BE2C (cell line): ENCODE measurements at places on chromosomes 4 and X.
A peak's percentile ranks its signal among the peaks of the same experiment; 100 is the strongest.

GRCh38 chr4:138003248-138003647 is 238.9 kb downstream of the SLC7A11 start:
- DNase-seq = no peak

DNA sequence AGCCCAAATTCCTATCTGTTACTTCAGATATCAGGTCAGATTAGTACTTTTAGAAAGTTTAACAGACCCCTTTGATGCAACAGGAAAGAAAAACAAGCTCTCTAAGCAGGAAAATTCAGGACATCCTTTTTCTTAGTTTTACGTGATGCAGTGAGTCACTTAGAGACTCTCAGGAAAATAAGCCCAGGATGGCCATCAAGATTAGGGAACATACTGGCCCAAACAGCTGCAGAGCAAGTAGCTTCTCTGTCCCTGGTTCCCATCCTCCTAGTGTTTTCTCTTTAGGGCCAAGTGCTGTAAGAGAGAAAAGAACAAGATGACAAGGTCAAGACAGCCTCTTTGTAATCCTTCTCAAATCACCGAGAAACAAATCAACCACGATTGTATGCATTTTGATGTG is 219.1 kb downstream of the ZNF674 start:
- no peak for DNase-seq

- no peak for DNase-seq
These were observed 33.9 kb downstream of the SEC24D start for GRCh38 chr4:118801895-118802575.

DNA sequence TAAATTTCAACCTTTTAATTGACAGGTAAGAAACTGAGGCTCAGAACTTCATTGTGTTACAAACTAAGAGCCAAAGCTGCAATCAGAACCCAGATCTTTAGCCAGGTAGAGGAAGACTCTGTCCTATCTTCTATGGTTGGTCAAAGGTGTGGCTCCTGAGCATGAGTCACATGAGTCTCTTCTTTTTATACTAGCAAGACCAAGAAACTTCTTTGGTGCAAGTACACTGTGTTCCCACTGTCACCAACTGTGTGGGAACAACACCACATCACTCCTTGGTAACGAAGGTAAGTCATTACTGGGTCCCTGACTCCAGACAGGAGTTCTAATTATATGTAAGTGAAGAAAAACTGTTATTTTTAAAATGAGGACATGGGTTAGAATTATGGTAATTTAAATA is 290.1 kb downstream of the INPP4B start:
- DNase-seq = no peak

GRCh38 chr4:37793562-37793961 is 32.9 kb upstream of the PGM2 start:
- DNase-seq = peak; percentile 15
